Uterus (tissue), 4 donors: ENCODE measurements at places on chromosomes 1 and 21. TPM values are rescaled to one million over a fixed set of nuclear protein-coding genes. Genes with fewer than 3 reads are reported as not detected.

DNA sequence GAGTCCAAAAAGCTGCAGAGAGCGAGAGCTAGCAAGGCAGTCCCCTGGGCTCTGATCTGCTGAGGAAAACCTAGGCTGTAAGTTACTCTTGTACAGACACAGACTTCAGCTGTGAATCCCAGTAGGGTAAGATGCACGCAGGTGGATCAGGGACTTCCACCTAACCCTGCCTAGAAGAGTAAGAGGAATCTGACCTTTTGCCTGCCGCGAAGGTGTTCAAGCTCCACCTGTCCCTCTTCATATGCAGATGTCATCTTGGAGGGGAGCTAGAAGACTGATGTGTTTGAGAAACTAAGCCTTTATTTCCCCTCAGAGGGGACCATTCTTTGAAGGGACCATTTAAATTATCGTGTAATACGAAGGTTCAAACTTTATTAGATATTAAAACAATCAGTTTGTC is 108.6 kb upstream of the USP24 start:
- DNase-seq, result no peak

DNA sequence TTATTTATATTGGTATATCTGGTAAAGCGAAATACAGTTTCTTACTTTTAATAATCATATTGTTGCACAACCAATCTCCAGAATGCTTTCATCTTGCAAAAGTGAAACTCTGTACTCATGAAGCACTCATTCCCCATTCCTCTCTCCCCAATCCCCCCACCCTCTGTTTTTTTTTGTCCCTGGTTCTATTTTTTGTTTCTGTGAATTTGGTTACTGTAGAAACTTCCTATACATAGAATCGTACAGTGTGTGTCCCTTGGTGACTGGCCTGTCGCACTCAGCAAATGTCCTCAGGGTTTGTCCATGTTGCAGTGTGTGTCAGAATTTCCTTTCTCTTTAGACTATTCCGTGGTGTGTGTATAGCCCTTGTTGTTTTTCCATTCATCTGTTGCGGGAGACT is 7.9 kb upstream of the NLRP3 start:
- no peak for DNase-seq

GRCh38 chr1:30345491-30346130 is 377.8 kb downstream of the MATN1 start:
- DNase-seq, result no peak

DNA sequence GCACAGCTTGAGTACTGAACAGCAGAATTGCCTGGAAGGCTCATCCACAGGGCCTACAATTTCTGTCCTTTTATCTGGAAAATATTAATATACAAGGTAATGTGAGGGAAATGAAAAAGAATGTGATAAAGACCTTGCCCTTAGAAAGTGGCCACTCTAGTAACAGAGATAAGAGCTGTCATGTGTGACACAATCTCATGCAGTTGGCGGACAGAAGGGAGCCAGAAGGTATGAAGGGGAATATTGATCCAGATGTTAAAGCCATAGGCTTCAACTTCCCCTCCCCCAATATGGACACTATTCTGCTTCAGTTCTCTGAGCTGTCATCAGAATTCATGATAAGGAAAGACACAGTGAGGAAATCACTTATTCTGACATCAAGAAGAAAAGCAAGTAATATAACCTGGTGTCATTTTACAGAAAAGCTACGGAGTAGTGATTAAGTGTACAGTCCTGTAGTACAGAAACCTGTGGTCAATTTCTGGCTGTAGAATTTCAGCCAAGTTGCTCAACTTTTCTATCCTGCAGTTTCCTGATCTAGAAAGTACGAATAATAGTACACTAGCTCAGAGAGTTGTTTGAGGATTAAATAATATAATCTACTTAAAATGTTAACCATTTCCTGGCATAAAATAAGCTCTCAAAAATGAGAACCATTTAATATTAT is 572.1 kb downstream of the DPYD start:
- no peak for DNase-seq

DNA sequence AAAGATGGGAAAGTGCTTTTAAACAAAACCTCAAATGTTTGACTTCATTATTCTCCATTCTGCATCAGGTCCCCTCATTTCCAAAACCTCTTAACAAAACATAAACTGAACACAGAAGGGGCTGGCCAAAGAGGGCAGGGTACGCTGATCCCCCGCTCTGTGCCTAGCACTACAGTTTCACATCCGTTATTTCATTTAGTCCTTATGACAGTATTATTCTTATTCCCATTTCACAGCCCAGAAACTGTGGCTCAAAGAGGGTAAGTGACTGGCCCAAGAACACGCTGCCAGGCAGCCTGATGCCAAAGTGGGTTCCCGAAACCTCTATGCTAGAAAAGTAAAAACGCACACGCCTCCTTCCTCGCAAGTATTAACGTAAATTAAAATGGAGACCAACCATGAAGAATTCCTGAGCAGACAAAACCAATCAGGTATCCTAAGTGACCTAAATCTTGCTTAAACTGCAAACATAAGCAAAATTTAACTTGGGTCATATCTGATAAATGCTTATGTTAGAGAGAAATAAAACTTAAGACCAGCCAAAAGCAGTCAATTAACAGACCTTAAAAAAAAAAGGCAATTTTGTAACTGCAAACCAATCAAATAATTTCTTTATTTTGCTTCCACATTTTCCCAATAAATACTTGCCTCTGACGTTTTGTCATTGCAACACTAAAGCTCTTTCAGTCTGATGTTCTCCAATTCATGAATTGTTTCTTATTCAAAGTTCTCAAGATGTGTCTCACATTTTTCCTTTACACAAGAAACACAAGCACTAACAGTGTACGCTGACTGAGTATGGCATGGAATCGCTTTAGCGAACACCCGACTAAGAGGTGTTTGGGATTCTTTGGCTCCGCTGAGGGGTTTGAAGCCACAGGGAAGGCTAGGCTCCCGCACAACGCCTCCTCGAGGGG is 653 bp downstream of the CASP9 start:
- DNase-seq, result peak; percentile 20

The CFAP107 gene
- total RNA-seq, result 0.14 TPM

The NTRK1 gene
- 0.88 TPM for total RNA-seq

The ESPN gene
- total RNA-seq, result 0.58 TPM

The IGSF21 gene
- 1.9 TPM for total RNA-seq
